ENCODE measurements at places on chromosomes 13 and 19.
A peak's percentile ranks its signal among the peaks of the same experiment; 100 is the strongest.

DNA sequence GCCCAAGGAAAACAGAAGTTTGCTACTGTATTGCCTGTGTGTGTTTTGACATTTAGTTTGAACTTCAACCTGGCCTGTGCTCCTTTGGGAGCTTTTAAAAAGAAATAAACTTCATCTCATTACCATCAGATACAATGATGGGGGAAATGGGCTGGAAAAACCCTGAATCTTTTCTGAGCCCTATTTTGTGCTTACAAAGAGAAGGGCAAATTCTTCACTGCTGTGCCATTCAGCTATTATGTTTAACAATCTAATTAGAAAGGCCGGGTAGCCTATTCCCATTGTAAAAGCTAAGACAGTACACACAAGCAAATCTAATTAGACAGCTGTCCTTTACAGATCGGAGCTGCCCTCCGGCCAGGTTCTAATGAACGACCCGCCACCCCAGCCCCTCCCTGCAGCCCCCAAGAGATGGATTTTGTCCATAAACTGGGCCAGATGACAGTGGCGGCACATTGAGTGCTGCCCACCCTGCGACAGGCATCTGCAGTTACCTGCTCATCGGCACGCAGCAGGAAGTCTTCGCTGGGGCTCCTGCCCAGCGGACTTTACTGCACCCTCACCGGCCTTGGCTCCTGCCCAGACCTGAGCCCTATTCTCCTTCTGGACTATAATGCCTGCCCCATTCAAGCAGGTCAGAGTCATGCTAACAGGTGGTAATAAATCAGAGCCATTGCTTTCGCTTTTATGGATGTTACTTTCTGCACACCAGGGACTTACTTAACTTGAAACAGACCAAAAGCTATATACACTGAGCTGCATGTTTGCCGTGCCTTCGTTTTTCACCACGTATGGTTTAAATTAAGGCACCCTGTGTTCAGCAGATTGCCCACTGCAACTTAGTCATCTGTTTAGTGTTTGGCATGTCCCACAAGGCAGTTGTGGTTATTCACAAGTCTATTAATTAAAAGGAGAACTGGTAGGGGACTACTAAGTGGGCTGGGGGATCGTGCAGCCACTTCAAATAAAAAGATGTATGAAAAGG, 549.6 kb downstream of the FGF9 start:
- no peak for DNase-seq

DNA sequence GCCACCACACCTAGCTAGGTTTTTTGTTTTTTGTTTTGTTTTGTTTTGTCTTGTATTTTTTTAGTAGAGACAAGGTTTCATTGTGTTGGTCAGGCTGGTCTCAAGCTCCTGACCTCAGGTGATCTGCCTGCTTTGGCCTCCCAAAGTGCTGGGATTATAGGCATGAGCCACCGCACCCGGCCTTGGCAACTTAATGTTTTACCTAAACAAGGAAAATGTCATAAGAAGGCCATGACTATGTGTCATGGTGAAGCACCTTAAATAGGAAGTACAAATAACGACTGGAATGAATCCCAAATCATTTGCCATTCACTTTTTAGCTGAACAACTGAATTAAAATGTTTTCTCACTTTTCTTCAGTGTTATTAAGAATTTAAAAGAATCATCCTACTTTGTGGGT, 465.2 kb downstream of the KCTD12 start:
- DNase-seq, result no peak

- DNase-seq, result no peak
Observed at GRCh38 chr19:16334411-16334810, 9.8 kb downstream of the KLF2 start.

DNA sequence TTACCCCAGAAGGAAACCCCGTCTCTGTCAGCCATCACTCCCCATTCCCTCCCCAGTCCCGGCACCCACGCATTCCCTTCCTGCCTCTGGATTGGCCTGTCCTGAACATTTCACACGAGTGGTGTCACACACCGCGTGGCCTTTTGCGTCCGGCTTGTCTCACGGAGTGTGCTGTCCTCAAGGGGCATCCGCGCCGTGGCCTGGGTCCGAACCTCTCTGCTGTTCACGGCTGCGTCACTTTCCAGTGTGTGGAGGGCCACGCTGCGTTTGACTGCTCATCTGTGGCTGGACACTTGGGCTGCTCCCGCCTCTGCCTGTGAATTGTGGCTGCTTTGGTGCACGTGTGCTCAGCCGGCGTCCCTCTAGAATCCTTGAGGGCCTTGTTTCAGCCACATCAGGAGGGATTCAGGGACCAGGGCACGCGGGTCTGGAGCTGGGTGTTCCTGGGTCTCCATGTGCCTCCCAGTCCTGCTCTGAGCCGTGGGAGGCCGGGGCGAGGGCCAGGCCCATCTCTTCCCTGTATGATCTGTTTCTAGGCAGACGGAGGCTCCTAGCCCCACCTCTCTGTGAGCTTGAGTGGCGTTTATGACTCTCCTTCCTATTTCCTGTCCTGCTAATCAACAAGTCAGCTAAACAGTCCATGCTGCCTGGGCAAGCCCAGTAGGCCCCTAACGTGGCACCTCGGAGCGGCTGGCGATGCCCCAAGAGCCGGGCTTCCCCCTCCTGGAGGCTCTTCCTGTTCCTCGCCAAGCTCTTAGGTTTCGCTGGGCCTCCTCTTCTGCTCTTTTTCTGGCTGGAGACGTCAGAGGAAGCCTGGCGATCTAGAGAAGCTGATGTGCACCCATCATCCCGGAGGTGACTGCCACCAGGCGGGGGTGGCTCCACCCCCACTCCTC, 8.1 kb downstream of the STK11 start:
- DNase-seq, result peak; percentile 55

DNA sequence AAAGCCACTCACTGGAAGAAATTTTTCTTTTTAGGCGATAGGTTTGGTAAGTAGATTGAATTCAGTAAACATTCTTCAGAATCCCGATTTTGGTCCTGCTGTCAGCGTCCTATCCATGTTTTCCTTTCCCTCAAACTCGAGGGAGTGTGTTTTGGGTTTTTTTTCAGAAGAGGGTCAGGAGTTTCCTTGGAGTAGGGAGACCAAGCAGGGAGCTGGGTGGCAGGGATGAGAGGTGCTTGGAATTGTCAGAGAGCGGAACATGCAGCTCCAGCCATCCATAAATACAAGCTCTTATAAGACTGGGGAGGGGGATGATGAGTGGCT, 1.6 kb upstream of the PCDH8 start:
- DNase-seq, result no peak

- DNase-seq, result no peak
Observed at GRCh38 chr19:30228113-30228834, 143.9 kb upstream of the ZNF536 start.

DNA sequence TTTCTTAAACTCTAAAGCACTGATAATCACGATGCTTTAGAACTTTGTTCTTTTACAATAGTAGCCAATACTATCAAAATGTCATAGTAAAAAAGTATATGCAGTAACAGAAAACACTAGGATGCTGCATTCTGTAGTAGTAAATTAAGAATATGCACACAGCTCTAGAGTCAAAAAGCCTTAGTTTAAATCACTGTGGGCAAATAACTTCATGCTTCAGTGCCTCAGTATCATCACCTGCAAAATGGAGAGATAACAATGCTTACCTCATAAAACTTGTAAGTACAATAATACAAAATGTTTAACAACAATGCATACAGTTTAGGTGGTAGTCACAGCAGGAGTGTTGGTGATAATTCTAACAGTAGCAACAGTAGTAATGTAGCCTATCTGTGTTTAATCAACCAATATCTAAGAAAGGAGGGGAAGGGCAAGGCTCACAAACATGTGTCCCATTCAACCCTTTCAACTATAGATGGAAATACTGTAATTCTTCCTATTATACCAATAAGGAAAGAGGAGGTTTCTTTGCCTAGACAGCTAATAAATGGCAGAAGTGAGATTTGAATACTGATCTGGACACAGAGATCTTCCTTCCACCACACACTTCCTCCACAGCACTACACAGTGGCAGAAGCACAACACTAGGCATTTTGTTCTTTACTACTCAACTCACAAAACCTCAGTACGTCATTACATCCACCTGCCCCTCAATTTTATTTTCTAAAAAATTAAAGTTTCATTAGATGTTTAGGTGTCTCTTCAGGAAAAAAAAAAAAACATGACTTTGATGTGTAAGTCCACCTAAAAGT, 4.6 kb downstream of the RBM26 start:
- no peak for DNase-seq

DNA sequence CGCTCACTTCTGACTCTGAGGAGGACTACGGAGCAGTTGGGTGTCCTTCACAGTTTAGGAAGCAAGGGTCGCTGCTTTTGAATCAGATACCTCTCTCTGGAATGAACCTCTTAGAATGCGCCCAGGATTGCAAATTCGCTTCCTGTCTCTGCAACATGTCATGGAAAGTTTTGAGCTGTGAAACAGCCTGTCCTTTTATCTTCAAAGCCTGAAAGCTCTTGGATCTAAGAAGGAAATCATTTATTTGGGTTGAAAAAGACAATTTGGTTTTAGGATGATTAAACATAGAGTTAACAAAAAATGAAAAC, 134.1 kb downstream of the KATNAL1 start:
- no peak for DNase-seq

DNA sequence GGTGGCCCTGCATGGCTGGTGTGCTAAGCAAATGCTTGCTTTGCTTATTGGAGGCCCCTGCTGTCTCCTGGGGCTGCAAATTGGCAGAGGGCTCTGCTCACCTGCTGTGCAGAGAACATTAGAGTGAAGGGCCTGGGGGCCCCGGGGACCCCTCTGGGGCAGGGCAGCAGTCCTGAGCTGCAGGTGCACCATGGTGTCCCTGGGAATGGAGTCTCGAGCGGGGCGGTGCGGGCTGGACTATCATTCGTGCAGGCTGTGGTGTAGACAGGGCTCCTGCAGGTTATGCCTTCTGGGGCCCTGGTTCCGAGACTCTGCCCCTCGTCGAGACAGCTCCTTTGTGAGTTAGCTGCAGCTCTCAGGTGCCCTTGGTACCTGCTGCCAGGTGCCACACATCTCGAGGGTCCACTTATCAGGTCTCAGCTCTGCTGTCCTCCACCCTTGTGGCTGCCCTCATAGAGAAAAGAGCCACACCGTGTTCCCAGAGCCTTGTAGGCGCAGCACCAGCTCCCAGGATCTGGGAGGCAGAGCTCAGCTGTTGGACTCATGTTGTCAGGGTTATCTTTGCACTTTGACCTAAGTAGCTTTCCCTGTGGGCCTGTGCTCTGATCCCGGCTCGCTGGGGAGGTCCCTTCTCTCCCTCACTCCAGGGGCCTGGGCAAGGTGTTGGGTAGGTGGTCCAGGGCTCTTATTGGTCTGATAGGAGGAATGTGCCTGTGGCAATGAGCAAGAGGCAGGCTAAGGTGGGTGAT, 58.0 kb upstream of the ZNF536 start:
- DNase-seq, result no peak

- no peak for DNase-seq
Observed at GRCh38 chr19:52622261-52622660, 15.9 kb downstream of the ZNF83 start.

- DNase-seq, result no peak
Observed at GRCh38 chr19:44886141-44886540, 4.9 kb upstream of the TOMM40 start.

DNA sequence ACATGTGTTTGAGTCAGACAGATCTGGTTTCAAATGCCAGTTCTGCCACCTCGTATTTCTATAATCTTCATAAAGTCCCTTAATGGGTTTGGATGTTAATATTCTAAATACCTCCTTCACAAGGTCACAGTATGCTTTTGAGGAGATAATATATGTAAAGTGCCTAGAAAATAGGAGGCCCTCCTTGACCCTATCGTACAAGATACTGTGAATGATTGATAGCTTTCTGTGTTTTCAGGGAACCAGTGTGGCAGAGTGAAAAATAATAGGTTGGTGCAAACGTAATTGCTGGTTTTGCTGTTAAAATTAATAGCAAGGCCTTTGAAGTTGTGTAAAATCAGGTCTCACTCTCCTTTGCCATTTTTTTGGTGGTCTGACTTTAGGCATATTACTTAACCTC, 77.5 kb upstream of the SCEL start:
- DNase-seq, result no peak

DNA sequence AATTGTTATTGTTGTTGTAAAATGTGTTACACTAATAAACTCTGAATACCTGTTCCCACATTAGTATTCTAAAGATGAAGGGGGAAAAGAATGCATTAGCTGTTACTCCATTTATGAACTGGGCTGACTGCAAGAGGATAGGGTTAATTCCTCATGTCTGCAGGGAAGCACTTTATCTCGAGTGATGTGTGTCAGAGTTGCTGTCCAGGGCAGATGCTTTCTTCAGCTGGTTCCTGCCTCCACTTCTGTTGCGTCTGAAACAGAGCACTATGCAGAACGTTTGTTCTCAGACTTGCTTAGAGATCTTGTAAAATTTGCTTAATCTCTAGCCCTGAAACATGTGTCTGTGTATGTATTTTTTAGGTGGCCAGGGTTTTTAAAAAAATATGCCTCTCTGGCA, 318.8 kb downstream of the SPRY2 start:
- no peak for DNase-seq

GRCh38 chr19:49333418-49333805, 1.8 kb upstream of the CD37 start:
- DNase-seq, result no peak

GRCh38 chr19:35281303-35281702, 1.0 kb upstream of the HAMP start:
- no peak for DNase-seq

DNA sequence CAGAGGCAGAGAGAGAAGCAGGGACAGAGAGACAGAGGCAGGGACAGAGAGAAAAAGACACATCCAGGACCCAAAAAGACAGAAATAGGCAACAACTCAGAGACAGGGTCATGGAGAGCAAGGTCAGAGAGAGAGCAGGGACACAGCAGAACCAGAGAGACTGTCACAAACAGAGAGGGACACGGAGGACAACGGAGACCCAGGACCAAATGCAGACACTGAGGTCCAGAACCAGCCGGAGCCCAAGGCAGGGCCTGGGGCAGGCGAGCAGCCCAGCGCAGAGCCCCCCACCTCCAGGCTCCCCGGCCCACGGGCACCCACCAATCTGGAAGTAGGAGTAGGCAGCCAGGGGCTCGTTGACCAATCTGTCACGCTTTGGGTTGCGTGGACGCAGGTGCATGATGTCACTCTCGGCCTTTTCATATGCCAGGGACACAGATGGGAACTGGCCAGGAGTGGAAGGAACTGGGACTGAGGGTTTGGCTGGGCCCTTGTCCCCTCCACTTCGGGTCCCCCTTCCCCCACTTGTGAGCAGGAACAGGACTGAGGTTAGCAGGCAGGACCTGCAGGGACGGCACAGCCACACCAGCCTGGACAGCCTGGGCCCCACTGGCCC, 8.1 kb downstream of the TMEM147 start:
- DNase-seq, result no peak

- DNase-seq, result no peak
Observed at GRCh38 chr13:110248449-110249143, 58.4 kb downstream of the COL4A1 start.

- no peak for DNase-seq
Observed at GRCh38 chr13:20825477-20825875, 51.7 kb upstream of the EEF1AKMT1 start.

- peak; percentile 55 for DNase-seq
Observed at GRCh38 chr13:50224534-50224933, 209.3 kb downstream of the KCNRG start.

DNA sequence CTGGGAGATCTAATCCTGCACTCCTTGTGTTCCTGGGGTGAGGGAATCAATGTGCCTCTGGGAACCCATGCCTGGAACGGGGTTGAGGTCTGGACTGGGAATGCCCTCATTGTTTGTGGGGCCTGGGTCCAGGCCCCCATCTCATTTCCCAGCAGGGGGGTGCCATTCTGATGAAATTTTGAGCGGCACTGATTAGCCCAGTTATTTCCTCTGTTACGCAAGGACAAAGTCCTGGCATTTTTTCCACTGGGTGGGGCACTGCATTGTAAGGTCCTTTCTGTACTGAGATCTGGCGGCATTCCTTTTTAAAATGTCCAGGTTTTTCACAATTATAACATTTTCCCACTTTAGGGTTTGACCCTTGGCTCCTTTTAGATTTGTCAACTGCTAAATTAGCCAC, 14.8 kb downstream of the FPR3 start:
- DNase-seq, result no peak
